ENCODE measurements at places on chromosomes 12 and 14.

DNA sequence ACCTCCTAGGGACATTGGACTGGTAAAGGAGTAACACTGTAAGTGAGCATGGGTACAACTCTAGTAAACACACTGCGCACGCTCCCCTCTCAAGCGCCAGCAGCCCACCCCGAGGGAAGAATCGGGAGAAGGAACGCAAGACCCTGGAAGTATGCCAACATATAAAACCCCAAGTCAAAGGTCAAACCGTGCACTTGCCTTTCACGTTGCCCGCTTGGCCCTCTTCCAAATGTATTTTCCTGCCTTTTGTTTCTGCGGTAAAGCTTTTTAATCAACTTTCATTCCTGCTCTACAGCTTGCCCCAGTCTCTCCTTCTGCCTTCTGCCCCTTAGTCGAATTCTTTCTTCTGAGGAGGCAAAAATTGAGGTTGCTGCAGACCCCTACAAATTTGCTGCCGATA lies 17.6 kb upstream of the CHST11 start:
- no peak for DNase-seq

DNA sequence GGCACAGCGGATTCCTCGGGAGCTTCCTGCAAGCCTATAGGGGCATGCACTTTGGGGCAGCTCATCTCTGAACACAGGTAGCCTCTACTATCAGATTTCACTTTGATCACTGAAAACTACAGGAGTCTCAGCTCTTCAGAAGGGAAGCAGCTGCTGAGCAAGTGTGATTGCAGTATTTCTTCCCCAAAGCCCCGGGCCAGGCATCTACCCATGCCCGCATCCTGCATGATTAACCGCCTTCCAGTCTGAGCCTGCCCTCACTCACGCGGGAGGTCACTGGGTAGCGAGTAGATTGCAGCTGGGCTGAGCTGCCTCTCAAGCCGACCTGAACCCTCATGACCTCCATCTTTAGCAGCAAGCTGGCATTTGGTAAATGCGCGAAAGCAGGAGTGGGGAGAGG lies 334.7 kb downstream of the DPF3 start:
- no peak for DNase-seq

DNA sequence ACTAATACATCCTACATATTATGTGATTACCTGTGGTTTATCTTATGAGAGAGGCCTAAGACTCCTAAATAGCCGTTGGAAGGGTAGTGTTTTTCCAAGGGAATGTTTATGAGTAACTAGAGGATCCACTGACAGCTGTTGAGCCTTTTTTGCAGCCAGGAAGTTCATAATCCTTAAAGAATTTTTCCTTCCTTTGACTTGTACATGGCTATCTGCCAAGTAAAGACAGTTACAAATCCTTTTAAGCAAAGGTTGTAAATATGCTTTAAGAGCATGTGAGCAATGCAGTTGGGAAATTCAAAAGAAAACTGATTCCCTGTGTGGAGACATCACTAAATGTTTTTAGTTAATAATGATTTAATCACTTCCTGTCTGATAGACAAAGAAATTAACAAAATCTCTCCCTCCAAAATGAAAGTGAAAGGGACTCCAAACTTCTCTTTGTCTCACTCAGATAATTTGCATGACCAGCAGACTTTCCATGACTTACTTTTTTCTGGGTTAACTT lies 333.8 kb downstream of the PDZRN4 start:
- peak; percentile 1 for DNase-seq

DNA sequence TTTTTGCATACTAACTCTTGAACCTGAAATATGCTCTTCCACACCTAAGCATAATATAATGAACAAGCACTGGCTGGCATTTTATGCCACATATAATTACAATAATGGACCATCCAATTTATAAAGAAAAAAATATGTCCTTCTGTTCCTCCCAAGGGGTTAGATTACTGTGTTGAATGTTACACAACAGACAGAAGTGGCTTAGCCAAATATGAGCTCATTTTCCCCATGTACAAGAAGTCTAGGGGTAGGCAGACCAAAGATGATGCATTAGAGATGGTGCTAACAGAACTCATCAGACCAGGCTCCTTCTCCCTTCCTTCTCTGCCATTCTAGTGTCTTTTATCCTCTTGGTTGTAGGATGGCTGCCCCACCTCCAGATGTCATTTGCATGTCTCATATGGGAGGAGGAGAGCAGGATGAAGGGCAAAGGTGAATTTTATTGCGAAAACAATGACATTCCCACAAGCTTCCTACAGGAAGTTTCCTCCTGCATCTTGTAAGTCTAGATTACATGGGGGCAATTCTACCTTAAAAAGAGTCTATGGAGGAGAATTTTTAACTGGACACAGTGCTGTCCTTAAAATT lies 43.9 kb upstream of the SLC2A13 start:
- no peak for DNase-seq

DNA sequence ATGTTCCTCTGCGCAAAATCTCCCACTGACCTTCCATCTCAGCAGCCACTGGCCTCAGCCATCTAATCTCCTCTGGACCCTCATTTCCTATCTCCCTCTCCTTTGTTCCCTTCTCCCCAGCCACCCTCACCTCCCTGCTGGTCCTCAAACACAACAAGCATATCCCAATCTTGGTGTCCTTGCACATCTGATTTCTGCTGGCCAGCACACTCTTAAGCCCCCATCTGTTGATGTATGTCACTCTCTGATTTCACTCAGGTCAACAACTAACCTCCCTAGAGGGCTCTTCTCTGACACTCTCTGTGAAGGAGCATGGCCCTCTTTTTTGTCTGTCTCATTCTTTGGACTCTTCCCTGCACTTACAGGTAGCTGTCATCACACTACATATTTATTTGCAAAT lies 25.6 kb downstream of the PPM1H start:
- DNase-seq, result no peak

- DNase-seq, result no peak
Observed at GRCh38 chr12:124548854-124549378, 18.5 kb downstream of the NCOR2 start.

DNA sequence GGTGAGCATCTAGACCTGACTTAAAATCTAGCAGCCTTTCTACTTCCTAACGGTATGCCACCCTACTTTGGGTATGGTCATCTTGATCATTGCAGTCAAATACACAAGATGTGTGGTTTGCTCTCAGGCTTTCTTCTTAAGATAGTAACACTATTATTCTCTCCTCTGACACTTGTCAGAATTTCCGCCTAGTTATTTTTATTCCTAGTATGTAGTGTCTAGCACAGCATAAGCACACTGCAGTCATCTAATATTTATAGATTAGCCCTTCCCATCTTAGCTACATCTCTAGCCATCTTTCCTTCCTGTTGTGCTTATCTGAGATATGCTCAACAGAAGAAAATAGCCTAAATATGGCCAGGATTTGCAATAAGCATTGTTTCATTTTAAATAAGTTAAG lies 180.1 kb downstream of the C12orf50 start:
- DNase-seq, result no peak

DNA sequence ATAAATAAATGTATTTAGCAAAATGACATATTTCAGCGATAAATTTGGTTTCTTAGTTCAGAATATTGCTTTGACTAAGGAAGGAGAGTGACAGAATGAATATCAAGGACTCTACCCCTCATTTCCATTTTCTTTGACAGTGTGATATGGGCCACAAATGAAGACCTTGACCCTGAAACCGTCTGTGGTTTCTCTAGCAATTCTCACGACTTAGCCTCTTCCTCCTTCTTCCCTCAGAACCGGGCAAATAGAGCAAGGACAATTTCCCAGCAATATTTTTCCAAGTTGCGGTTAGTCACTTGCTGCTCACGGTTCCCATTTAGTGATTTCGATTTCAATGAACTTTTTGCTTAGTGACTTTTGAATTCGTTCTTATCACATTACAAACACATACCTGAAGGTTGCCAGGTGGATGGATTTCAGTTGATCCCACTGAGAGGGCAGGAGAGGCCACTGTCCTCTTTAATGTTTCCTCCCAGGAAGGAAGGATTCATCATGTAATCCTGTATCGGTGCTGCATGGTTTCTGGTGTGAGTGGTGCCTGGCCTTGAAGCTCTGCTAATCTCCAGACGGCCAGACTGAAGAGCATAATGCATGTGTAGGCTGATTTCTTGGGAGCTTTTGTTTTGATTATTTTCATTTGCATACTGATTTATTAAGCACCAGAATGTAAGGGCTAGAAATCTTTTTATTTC lies 77.6 kb downstream of the CHST11 start:
- no peak for DNase-seq

DNA sequence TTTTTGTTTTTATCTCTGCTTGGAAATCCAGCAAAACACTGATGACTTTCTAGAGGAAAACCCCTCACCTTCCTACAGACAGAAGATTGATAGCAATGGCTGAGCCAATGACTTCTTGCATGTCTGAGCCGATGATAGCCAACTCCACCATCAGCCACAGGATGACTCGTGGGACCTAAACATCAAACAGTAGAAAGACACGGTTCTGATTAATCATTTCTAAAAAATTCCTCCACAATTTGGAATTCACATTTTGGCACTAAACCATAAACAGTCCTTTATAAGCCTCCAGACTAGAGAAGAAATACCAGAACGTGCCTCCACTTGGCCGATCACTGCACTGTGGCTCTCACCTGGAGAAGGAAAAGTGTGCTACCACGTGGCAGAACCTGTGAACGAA lies 25.9 kb downstream of the SLC11A2 start:
- DNase-seq, result peak; percentile 14
